ENCODE measurements at places on chromosomes 6 and 20. TPM values are rescaled to one million over a fixed set of nuclear protein-coding genes. Genes with fewer than 3 reads are reported as not detected.

Gene MOG
- 0.55 TPM for total RNA-seq

Gene FAM83C
- total RNA-seq = not detected

Gene SH3BGRL2
- total RNA-seq = 11.7 TPM

Gene GLO1
- 188 TPM for total RNA-seq

Gene WFDC12
- not detected for total RNA-seq

Gene CRIP3
- 15.3 TPM for total RNA-seq

Gene OLIG3
- 0.22 TPM for total RNA-seq

Gene KIF25
- total RNA-seq = 0.59 TPM

Gene NNAT
- total RNA-seq = 43.1 TPM

- H3K36me3 ChIP-seq = peaks cover 42% of the 10 kb centered on the region
- H3K27me3 ChIP-seq = no peaks in the 10 kb centered on the region
- DNase-seq = no peak
- no peaks in the 10 kb centered on the region for H3K4me1 ChIP-seq
- H3K27ac ChIP-seq = no peak overlapping the region
These were observed 7.9 kb downstream of the TMEM63B start for GRCh38 chr6:44135173-44135758.

DNA sequence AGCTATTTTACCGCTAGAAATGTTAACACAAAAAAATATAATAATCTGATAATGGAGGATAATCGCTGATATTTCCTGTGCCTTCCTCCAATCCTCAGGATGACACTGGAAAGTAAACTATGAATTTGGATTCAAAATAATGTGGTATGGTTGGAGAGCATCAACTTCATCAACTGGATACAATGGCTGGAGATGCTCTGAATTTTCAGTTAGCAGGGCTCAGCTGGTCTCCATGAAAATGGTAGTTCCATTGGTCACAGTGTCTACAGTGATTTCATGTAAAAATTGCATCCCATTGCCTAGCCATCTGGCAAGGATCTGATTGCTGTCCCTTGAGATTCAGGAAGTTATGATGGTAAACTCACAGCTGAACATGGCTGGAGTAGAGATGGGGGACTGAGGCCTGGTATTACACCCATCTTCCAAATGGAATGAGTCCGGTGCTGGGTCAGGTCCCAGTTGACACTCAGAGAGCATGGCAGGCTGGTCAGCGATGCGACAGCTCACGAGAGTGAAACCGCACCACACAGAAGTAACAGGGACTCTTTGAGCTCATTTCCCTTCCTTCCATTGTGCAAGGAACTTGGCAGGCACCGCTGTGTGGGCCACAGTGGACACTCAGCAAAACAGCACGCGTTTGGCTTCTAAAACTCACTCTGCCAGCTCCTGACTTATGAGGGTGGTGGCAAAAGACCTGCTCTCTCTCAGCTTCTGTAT lies 142.4 kb upstream of the TNFAIP3 start:
- no peaks in the 10 kb centered on the region for H3K27me3 ChIP-seq
- H3K4me3 ChIP-seq = no peak overlapping the region
- no peaks in the 10 kb centered on the region for H3K4me1 ChIP-seq
- H3K36me3 ChIP-seq = no peaks in the 10 kb centered on the region
- no peak for DNase-seq

DNA sequence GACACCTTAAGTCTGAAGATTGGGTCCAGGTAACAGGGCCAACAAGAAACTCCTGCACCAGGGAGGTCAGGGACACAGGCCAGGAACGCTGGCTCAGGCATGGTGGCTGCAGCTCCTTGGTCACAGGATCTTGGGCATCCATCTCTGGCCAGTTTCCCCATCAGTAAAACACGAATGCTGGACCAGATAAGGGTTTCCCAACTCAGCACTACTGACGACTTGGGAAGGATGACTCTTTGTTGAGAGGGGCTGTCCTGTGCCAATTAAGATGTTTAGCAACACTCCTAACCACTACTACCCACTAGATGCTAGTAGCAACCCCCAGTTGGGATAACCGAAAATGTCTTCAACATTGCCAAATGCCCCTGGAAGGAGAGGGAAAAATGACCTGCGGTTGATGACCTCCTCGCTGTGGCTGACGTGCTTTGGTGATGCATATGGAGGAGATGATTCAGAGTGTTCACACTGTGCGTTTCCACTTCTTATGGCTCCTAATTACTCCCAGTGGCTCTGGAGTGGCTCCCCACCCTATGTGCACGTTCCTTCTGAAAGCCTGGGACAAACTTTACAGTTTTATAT lies 261.9 kb downstream of the CDH26 start:
- H3K4me3 ChIP-seq = no peak overlapping the region
- no peaks in the 10 kb centered on the region for H3K27me3 ChIP-seq
- H3K4me1 ChIP-seq = no peaks in the 10 kb centered on the region
- no peak overlapping the region for H3K27ac ChIP-seq
- H3K36me3 ChIP-seq = no peaks in the 10 kb centered on the region

DNA sequence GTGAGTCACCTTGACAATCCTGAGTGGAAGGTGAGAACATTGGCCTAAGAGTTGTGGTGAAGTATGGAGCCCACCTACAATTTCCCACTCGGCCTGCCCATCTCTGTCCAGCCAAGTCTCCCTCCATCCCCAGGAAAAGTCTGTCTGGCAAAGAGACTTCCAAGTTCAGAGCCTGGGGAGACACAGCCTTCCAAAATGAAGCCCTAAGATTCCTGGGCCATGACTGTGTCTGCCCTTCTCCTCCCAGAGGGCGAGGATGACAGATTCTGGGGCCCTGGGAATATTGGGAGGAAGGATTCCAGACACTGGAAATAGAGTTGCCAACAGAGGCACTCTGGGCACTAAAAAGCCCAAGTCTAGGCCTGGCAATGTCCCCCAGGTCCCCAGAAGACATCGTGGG lies 176.8 kb downstream of the NFATC2 start:
- H3K4me1 ChIP-seq = no peaks in the 10 kb centered on the region
- no peak overlapping the region for H3K27ac ChIP-seq
- no peaks in the 10 kb centered on the region for H3K27me3 ChIP-seq
- no peak overlapping the region for H3K4me3 ChIP-seq
- peaks cover 13% of the 10 kb centered on the region for H3K36me3 ChIP-seq

DNA sequence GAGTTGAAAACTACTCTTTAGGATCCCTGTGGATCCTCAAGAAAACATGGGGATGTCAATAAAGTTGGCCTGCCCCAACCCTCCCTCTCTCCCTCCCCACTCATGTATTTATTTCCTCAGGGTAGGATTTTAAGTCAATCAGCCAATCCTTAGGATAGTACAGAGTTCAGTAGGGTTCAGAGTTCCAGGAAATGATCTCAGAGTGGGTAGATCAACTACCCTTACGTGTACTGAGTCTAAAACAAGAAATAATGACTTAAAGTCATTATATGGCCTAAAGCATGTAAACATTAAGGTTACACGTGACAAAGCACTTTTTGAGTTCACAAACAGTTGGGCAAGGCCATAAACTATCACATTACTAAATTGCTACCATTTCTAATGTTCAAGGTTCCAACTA lies 47.2 kb upstream of the REV3L start:
- H3K27me3 ChIP-seq = no peaks in the 10 kb centered on the region
- no peak for DNase-seq
- H3K4me3 ChIP-seq = no peak overlapping the region

DNA sequence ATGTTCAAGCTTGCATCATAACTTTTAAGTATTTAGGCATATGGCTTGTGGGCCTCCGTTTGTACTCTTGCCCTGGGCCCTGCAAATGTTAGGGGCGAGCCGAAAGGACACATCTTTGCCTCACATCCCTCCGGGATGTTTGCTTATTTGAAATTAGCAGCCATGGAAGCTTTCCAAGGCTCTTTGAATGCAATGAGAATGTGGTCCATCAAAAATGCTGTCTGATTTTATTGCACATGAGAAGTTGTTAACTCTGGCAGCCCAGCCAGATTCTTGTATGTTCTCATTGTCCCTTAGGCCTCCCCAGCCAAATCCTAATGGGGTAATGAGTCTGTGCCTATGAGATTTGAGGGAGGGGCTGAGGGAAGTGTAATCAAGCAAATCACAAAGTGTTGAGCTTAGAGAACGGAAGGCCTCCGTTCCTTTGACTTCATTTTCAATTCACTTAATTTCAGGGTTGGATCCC lies 261.2 kb upstream of the MARCKS start:
- H3K27me3 ChIP-seq = no peaks in the 10 kb centered on the region
- H3K4me3 ChIP-seq = no peak overlapping the region
- peaks cover 21% of the 10 kb centered on the region for H3K4me1 ChIP-seq
- no peak for DNase-seq
- H3K36me3 ChIP-seq = no peaks in the 10 kb centered on the region
- H3K27ac ChIP-seq = no peak overlapping the region

DNA sequence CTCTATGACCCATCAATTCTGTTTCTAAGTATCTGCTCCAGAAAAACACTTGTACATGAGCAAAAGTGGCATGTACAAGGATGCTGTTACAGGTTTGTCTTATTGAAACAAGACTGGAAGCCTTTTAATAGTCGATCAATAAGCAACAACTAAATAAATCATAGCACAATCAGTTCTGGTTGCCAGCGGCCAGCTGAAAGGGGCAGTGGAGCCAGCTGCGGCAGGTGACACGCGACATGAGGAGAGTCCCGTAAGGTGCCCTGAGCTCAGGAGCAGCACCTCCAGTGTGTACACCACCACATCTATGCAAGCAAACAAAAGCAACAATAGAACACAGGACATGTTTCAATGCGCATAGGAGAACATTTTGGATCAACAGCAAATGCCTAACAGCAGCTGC lies 20.7 kb upstream of the NNAT start:
- H3K27me3 ChIP-seq = 0 out of 2 replicates have a peak, but pooled peaks cover 2% of the 10 kb centered on the region
- peak; percentile 17 for DNase-seq
- H3K27ac ChIP-seq = no peak overlapping the region
- H3K4me1 ChIP-seq = peaks cover 1% of the 10 kb centered on the region

- H3K4me1 ChIP-seq = no peaks in the 10 kb centered on the region
- no peaks in the 10 kb centered on the region for H3K27me3 ChIP-seq
- no peak overlapping the region for H3K27ac ChIP-seq
- no peak for DNase-seq
- no peak overlapping the region for H3K4me3 ChIP-seq
These were observed 641.6 kb downstream of the HACE1 start for GRCh38 chr6:104218116-104218515.

DNA sequence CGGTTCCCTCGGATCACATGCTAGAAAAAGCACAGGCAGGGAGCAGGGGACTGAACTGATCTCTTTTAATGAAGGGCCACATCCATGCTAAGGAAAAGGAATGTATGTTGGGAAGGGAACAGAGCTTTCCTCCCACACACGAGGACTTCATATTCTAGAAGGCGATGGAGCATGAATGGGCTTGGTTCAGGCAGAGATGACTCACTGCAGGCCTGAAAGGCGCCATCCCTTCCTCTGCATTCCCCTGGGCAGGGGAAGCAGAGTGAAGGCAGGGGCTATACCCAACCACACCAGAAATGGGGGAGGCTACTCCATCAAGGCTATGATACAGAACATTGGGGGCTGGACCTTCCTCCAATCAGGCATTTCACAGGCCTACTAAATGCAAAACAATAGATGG lies 30.6 kb downstream of the ELMO2 start:
- H3K36me3 ChIP-seq = peaks cover 27% of the 10 kb centered on the region
- no peak overlapping the region for H3K27ac ChIP-seq
- H3K27me3 ChIP-seq = no peaks in the 10 kb centered on the region
- H3K4me3 ChIP-seq = no peak overlapping the region
- H3K4me1 ChIP-seq = no peaks in the 10 kb centered on the region

GRCh38 chr6:11198663-11199603 lies 33.5 kb downstream of the NEDD9 start:
- no peaks in the 10 kb centered on the region for H3K27me3 ChIP-seq
- DNase-seq = no peak
- no peaks in the 10 kb centered on the region for H3K36me3 ChIP-seq
- peaks cover 21% of the 10 kb centered on the region for H3K4me1 ChIP-seq
- no peak overlapping the region for H3K27ac ChIP-seq

GRCh38 chr6:144219056-144219685 lies 66.0 kb upstream of the UTRN start:
- DNase-seq = no peak
- no peak overlapping the region for H3K4me3 ChIP-seq
- no peak overlapping the region for H3K27ac ChIP-seq
- H3K27me3 ChIP-seq = no peaks in the 10 kb centered on the region

DNA sequence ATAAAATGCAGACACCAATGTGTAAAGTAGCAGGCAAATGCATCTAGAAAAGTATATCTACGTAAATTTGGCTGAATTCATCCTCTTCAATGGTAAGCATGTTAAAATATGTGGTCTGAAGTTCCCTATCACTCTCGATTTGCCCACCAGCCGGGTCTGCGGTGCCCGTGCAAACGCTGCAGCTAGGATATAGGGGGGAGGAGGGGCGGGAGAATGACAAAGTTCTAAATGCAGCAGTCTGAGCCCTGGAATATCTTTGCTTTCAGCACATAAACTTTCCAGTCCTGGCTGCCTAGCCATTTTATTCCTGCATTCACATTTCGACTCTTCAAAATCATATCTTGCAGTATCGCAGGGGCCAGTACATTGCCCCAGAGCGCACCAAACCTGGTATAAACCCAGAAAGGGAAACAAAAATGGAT lies 708 bp downstream of the NRN1 start:
- no peak overlapping the region for H3K4me3 ChIP-seq
- peaks cover 62% of the 10 kb centered on the region for H3K27me3 ChIP-seq
- no peak overlapping the region for H3K27ac ChIP-seq
- H3K4me1 ChIP-seq = peaks cover 7% of the 10 kb centered on the region
- no peak for DNase-seq
- H3K36me3 ChIP-seq = no peaks in the 10 kb centered on the region

- H3K36me3 ChIP-seq = no peaks in the 10 kb centered on the region
- no peak for DNase-seq
- H3K4me3 ChIP-seq = no peak overlapping the region
- H3K4me1 ChIP-seq = peaks cover 5% of the 10 kb centered on the region
- H3K27ac ChIP-seq = no peak overlapping the region
These were observed 15.7 kb upstream of the QKI start for GRCh38 chr6:163398815-163399214.

DNA sequence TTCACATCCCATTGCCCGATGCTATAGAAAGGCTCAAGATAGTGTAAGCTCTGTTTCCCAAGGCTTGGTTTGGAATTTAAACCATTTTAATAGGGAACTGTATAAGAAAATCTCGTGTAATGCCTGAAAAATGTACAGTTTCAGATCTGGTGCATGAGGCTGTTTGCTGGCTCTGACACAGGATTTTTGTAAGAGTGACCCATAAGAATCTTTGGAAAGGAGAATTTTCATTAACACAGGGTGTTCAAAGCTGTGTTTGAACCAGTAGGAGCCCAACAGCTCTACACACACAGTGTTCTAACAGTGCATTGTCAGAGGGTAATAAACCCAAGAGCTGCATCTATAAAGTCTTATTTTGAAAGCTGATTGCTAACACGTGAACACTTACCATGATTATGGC lies 293.5 kb downstream of the PRL start:
- H3K36me3 ChIP-seq = peaks cover 12% of the 10 kb centered on the region
- no peak overlapping the region for H3K4me3 ChIP-seq
- no peak for DNase-seq
- H3K27ac ChIP-seq = no peak overlapping the region

Measured in H9 (cell line).